ENCODE measurements at places on chromosomes 7 and 10.

DNA sequence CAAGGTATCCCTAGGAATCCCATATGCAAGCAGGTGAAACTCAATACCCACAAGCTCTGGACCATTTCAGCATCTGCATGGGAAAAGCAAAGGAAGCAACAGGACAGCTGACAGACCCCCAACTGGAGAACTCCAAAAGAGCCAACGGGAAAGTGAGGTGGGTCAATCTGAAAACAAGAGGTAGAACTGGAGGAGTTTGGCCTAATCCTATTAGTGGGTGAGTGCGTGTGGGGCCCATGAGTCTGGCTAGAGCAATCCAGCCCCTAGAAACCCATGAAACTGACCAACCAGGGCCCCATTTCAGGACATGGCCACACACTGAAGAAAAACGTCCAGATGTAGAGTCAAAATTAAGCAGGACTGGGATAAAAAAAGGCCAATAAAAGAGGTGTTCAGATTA is 26.6 kb upstream of the WNT8B start:
- no peak for DNase-seq

- DNase-seq, result no peak
Observed at GRCh38 chr10:35520996-35521395, 84.1 kb upstream of the GJD4 start.

- no peak for DNase-seq
Observed at GRCh38 chr10:84294766-84295447, 33.5 kb upstream of the CCSER2 start.

DNA sequence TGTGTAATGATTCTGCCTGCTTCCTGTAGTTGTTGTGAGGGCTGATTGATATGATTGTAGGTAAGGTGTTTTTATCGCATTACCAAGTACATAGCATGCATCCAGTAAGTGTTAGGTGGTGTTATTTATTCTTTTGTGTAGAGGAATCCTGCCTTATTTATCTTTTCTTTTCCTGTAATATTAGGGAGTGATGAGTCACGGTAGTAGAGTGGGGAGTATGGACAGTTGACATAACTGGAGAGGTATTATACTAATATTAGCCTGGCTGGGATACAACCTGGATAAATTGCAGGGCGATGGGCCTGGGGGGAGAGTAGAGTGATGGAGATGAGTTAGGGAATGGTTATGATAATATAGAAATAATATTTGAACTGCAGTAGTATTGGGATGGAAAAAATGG is 9.8 kb downstream of the SDK1 start:
- no peak for DNase-seq

DNA sequence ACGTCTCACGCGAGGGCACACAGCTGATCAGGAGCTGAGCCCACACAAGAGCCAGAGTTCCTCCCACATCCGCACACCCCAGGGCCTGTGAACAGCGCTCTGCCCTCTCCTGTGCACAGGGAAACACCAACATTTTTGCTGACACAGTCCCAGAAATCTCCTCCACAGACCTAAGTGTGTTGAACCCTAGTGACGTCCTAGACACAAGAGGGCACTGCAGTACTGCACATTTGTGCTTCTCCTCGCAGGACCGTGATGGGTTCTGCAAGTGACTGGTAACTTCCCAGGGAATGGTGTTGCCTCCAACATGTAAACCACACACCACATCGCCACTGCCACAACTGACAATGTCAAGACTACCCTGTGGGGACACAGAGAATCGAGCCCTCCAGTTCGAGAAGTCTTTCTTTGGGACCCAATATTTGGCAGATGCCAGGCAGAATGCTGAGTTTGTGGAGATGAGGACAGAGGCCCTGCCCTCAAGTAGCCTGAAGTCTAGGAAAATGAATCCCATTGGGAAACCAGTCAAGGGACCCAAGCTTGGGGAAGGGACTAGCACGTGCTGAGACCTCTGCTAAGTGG is 170.3 kb downstream of the PAXIP1 start:
- no peak for DNase-seq

- DNase-seq, result no peak
Observed at GRCh38 chr10:88943778-88944177, 8.8 kb downstream of the ACTA2 start.

- DNase-seq, result peak; percentile 29
Observed at GRCh38 chr7:143492043-143492471, 14.4 kb downstream of the TAS2R41 start.

DNA sequence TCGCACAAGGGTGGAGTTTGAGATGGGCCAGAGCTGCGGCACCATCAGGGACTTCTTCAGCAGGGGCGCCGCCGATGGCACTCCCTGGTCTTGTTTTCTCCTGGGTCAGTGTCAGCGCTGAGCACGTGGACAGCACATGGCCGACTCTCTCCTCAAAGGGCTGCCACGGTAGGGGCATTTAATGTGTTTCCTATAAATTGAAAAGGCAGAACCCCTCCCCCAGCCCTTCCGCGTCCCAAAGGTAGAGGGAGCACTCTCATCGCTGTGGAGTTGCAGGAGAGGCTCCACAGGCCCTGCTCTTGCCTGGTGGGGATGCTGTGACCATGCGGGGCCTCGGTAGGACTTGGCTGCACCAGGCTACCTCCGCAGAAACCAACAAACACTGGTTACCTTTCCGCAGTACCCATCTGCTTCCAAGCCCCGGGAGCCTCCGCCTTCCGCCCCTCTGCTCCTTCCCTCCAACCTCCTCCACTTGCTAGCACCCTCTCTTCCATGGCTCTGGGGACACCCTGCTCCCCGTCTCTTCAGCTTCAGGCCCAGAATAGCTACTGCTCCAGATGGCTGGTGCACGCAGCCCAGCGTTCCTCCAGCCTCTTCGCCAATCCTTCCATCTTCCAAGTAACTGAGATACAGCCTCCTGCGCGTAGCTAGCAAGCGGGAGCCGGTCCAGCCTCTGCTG is 166.3 kb upstream of the ADCY1 start:
- no peak for DNase-seq

- DNase-seq, result no peak
Observed at GRCh38 chr7:129203050-129203741, 14.8 kb downstream of the SMO start.

GRCh38 chr7:151665368-151665767 is 145.7 kb upstream of the RHEB start:
- no peak for DNase-seq

- no peak for DNase-seq
Observed at GRCh38 chr10:69202332-69202731, 17.8 kb upstream of the HKDC1 start.

DNA sequence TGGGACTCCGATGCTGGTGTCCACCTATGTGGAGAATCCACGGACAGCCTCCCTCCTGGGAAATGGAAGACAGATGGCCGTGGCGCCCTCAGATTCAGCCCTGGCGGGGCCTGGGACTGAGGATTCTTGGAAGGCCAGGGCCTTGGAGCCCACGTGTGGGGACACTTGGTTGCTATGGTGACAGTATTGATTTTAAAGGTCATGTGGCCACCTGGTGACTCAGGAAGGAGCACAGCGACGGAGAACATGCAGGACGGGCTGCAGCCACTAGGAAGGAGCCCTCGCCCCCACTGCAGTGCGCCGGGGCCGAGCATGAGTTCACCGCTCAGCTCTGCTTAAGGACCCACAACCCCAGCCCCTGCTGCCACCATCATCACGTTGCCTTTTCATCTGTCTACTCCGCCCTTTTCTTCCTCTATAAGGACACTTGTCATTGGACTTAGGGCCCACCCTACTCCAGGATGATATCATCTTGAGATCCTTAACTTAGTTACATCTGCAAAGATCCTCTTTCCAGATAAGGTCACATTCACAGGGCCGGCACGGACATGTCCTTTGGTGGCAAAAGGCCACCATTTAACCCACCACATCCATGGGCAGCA is 3.7 kb upstream of the STK32C start:
- no peak for DNase-seq

DNA sequence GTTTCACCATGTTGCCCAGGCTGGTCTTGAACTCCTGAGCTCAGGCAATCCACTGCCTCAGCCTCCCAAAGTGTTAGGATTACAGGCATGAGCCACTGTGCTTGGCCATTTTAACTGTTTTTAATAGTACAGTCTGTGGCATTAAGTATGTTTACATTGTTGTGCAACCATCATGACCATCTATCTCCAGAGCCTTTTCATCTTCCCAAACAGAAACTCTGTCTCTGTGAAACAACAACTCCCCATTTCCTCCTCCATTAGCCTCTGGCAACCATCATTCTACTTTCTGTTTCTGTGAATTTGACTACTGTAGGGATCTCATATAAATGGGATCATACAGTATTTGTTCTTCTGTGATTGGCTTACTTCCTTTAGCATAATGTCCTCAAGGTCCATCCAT is 48.3 kb upstream of the SEPHS1 start:
- no peak for DNase-seq

GRCh38 chr10:61136139-61136538 is 192.2 kb upstream of the RHOBTB1 start:
- no peak for DNase-seq

GRCh38 chr10:97948822-97949221 is 81.6 kb downstream of the CRTAC1 start:
- DNase-seq, result no peak

DNA sequence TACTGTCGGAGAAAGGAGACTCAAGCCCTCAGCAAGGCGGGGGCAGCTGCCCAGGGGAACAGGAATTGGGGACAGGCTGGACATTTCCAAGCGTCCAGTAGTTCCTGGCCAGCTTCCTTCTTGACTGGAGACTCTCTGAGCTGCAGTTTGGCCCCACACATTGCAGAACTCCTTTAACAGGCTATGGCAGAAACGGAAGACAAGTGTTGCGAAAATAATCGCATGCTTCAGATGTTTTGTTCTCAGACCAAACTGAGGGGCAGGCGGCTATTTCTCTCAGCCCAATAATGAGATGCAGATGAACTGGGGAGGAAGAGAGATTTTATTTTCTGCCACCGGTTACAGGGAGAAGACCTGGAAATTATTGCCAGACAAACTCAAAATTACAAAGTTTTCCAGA is 88.0 kb upstream of the PFKP start:
- peak; percentile 52 for DNase-seq

- no peak for DNase-seq
Observed at GRCh38 chr7:137838706-137839315, 8.0 kb downstream of the DGKI start.

GRCh38 chr10:62573929-62574328 is 199.8 kb downstream of the ZNF365 start:
- DNase-seq, result no peak

GRCh38 chr7:78267141-78267540 is 468.6 kb downstream of the PHTF2 start:
- no peak for DNase-seq

GRCh38 chr7:156527458-156527890 is 113.1 kb upstream of the RNF32 start:
- DNase-seq, result no peak

DNA sequence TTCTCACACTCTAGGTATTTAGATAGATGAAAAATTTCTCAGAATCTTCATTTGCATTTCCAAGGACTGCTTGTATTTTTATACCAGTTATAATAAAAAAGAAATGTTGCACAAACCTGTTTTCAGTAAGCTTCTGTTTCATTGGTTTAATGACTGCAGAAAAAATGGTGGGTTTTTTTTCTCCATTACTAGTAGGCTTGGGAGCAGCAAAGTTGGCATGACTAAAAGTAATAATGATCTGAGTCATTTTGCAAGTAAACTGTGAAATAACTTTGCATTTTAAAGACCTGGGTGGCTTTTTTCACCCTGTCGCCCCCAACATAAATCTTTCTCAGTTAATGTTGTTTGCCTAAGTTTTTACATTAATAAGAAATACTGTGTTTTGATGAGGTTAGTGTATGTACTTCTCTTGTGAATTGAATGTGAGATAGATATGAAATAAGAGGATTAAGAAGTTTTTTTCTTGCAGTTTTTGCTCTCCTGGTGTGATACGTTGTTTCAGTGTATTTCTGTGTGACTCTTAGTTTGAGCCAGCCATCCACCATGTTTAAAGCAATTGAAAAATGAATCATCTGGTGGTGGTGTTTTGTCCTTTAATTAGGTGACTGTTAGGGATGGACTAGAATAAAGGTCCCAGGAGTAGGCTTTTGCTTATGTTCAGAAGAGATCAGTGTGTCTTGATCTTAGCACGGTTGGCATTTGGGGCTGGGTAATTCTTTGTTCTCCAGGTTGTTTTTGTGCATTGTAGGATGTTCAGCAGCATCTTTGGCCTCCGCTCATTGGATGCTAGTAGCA is 1.8 kb downstream of the GNAI1 start:
- peak; percentile 87 for DNase-seq

GRCh38 chr10:11304906-11305585 is 287.4 kb downstream of the CELF2 start:
- DNase-seq, result no peak

GRCh38 chr7:1548438-1548831 is 7.6 kb downstream of the TMEM184A start:
- DNase-seq, result no peak

- no peak for DNase-seq
Observed at GRCh38 chr7:72057796-72058195, 354.3 kb downstream of the CALN1 start.

DNA sequence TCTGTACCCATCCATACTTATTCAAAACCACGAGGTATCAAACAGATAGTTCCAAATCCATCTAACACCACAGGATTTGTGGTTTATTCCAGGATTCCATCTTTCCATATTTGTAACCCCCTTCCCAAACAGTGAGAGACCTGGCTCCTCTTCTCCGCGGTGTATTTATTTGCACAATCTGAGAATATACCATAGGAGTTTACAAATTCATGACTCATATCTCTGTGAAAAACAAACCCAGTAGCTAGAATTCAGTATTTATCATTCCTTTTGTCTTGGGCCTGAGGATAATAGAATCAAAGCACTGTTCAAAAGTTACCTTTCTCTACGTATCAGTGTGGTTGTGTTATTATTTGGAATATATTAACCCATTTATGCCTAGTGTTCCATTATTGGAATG is 31.9 kb downstream of the PDSS1 start:
- no peak for DNase-seq

DNA sequence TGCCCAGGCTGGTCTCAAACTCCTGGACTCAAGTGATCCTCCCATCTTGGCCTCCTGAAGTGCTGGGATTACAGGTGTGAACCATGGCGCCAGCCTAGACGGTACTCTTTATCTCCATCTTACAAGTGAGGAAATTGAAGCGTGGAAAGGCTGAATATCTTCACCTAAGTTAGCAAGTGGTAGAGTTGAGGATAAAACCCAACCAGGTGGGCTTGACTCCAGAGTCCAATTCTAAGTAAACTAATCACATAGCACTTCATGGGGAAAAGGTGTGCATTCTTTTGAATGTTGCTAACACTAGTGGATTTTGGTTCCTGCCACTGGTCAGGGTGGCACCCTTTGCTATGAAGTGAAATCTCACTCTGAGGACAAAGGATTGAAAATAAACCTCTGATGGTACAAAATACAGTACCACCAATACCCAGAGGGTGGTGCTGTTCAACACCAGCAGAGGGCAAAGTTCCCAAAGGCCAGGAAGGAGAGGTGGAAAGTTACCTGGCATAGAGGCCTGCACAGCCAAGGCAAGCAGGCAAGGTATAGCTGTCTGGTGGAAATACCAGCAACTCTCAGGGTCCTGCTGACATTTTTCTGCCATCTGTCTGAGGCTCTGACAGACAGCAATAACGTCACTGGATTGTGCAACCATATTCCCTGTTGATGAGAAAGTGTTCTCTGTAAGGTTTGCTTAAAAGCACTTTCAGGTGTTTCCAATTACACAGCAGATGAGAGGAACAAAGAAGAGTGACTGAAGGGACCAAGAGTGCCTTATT is 17.6 kb downstream of the ZDHHC16 start:
- no peak for DNase-seq

Measured in SJSA1 (cell line).